Neuronal stem cell (in vitro differentiated cells): ENCODE measurements at places on chromosomes 4 and X.

DNA sequence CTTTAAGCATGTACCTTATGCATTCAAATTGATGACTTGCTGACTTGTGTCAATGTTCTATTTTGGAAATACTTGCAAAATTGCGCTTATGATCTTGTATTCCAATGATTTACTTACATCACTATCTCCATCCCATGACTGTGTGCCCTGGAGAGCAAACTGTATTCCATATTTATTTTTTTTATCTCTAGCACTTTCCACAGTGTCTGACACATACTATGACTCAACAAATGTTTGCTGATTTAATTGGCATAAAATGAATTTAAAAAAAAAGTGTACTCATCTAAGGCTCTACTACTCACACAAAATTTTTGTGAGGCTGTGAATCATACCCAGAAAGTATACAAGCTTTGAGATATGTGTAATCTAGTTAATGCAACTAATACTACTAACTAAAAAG, 1066.8 kb upstream of the ADGRL3 start:
- H3K27ac ChIP-seq = no peak overlapping the region
- no peaks in the 10 kb centered on the region for H3K36me3 ChIP-seq
- peaks cover 5% of the 10 kb centered on the region for H3K4me1 ChIP-seq

DNA sequence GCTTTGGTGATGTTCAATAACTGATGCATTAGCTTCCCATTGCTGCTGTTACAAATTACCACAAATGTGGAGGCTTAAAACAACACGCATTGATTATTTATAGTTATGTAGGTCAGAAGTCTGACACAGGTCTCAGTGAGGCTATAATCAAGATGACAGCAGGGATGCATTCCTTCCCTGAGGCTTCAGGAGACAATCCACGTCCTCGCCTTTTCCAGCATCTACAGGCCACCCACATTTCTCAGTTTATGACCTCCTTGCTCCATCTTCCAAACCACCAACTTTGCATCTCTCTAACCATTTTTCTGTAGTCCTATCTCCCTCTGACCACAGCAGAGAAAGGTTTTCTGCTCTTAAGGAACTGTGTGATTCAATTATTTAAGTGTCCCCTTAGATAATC, 92.5 kb downstream of the GASK1B start:
- H3K4me3 ChIP-seq = no peak overlapping the region
- H3K36me3 ChIP-seq = no peaks in the 10 kb centered on the region
- no peak for DNase-seq
- H3K4me1 ChIP-seq = no peaks in the 10 kb centered on the region
- H3K27me3 ChIP-seq = no peaks in the 10 kb centered on the region
- H3K27ac ChIP-seq = no peak overlapping the region

- H3K36me3 ChIP-seq = no peaks in the 10 kb centered on the region
- H3K27me3 ChIP-seq = no peaks in the 10 kb centered on the region
- DNase-seq = no peak
Measured at GRCh38 chr4:87153078-87153870, 67.1 kb downstream of the KLHL8 start.

- H3K27ac ChIP-seq = no peak overlapping the region
- no peaks in the 10 kb centered on the region for H3K4me1 ChIP-seq
- H3K27me3 ChIP-seq = no peaks in the 10 kb centered on the region
- H3K36me3 ChIP-seq = no peaks in the 10 kb centered on the region
Measured at GRCh38 chr4:184363258-184363657, 111.1 kb downstream of the IRF2 start.

GRCh38 chr4:16192631-16193518, 33.4 kb downstream of the TAPT1 start:
- no peak overlapping the region for H3K4me3 ChIP-seq
- no peak for DNase-seq
- no peaks in the 10 kb centered on the region for H3K27me3 ChIP-seq
- H3K36me3 ChIP-seq = peaks cover 6% of the 10 kb centered on the region
- H3K27ac ChIP-seq = no peak overlapping the region

- no peaks in the 10 kb centered on the region for H3K36me3 ChIP-seq
- H3K27me3 ChIP-seq = peaks cover 4% of the 10 kb centered on the region
- no peak overlapping the region for H3K27ac ChIP-seq
- H3K4me3 ChIP-seq = no peak overlapping the region
- H3K4me1 ChIP-seq = no peaks in the 10 kb centered on the region
Measured at GRCh38 chr4:174528226-174528625, 5.9 kb upstream of the HPGD start.

DNA sequence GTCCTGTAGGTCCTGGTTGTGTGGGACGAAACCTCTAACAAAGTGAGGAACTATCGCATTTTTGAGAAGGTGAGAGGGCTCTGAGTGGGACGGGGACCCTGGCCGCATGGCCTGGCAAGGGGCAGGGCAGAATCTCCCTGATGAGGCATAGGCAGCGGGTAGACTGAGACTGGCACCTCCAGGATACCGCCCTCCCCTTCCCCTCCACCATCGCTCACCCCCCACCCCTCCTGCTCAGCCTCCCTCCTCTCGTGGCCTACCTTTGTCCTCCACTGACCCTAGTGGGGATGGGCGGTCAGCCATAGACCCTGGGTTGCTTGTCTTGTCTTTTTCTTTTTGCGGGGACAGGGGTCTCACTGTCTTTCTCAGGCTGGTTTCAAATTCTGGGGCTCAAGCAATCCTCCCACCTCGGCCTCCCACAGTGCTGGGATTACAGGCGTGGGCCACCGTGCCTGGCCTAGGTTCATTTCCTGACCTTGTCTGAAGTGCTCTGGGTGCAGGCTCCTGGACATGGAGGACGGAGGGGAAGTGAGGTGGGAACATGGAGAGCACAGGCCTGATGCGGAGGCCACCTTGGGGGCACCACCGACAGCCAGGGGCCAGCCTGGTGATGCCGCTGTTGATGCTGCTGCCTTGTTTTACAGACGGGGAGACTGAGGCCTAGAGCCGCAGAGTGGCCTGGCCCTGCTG, 10.5 kb upstream of the ADD1 start:
- H3K36me3 ChIP-seq = peaks cover 27% of the 10 kb centered on the region
- H3K27ac ChIP-seq = no peak overlapping the region
- no peaks in the 10 kb centered on the region for H3K27me3 ChIP-seq
- H3K4me3 ChIP-seq = no peak overlapping the region
- H3K4me1 ChIP-seq = peaks cover 11% of the 10 kb centered on the region

- no peak for DNase-seq
- H3K4me3 ChIP-seq = no peak overlapping the region
- H3K36me3 ChIP-seq = no peaks in the 10 kb centered on the region
- H3K27ac ChIP-seq = no peak overlapping the region
Measured at GRCh38 chrX:35682476-35682875, 115.7 kb upstream of the MAGEB16 start.

GRCh38 chr4:7987148-7987989, 47.7 kb upstream of the AFAP1 start:
- no peak overlapping the region for H3K4me3 ChIP-seq
- H3K27ac ChIP-seq = no peak overlapping the region
- peak; percentile 69 for DNase-seq

GRCh38 chrX:3191201-3191600, 149.9 kb downstream of the ARSF start:
- H3K4me3 ChIP-seq = no peak overlapping the region
- DNase-seq = no peak
- no peaks in the 10 kb centered on the region for H3K36me3 ChIP-seq

DNA sequence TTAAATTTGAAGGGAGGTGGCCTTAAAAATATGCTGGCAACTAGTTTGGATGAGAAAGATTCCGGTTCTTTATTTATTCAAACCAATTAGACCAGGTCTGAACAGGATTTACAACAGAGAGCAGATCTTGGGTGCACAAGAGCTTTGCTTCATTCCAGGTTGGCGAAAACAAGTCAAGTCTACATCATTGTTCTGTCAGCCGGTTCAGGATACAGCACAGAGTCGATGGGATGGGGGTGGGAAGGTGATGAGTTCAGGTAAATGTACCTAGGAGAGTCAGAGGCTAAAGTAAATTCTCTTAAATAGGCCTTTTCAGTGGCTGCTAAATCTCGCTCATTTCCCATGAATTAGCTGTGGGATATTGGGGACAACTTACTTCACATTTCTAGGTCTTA, 882 bp upstream of the STIM2 start:
- H3K36me3 ChIP-seq = no peaks in the 10 kb centered on the region
- H3K27me3 ChIP-seq = no peaks in the 10 kb centered on the region
- H3K27ac ChIP-seq = no peak overlapping the region
- peak overlapping the region; percentile 71 for H3K4me3 ChIP-seq
- peaks cover 17% of the 10 kb centered on the region for H3K4me1 ChIP-seq
